ENCODE measurements at places on chromosomes 2 and 18. TPM values are rescaled to one million over a fixed set of nuclear protein-coding genes. Genes with fewer than 3 reads are reported as not detected.

The ZSWIM2 gene
- total RNA-seq: not detected

The ADRA2B gene
- total RNA-seq: not detected

The MAB21L4 gene
- not detected for total RNA-seq

The RGPD8 gene
- total RNA-seq: 19.9 TPM

The LYPD1 gene
- total RNA-seq: 9.8 TPM

The RIT2 gene
- not detected for total RNA-seq

The MTCL1 gene
- 8.9 TPM for total RNA-seq

The GLI2 gene
- 10.4 TPM for total RNA-seq

The ACTG2 gene
- total RNA-seq: 0.59 TPM

The ADCY3 gene
- total RNA-seq: 37.3 TPM

DNA sequence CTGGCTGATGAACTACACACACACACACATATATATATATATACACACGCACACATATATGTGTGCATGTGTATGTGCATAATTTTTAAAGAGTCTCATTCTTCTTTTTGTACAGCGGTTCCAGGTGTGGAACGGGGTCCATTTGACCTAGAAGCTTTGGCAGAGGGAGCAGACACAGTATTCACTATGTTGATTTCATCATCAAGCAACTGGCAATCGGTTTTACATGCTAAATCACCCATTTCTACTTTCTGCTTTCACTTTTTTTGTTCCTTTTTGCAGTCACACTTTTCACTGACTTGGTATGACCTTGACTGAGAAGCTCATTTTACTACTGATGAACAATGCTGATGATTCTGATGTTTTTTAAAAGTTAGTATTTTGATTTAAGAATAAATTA is 63.0 kb upstream of the PGAP1 start:
- H3K27ac ChIP-seq: peak overlapping the region; percentile 45
- no peaks in the 10 kb centered on the region for H3K27me3 ChIP-seq
- H3K4me3 ChIP-seq: no peak overlapping the region
- no peaks in the 10 kb centered on the region for H3K36me3 ChIP-seq

DNA sequence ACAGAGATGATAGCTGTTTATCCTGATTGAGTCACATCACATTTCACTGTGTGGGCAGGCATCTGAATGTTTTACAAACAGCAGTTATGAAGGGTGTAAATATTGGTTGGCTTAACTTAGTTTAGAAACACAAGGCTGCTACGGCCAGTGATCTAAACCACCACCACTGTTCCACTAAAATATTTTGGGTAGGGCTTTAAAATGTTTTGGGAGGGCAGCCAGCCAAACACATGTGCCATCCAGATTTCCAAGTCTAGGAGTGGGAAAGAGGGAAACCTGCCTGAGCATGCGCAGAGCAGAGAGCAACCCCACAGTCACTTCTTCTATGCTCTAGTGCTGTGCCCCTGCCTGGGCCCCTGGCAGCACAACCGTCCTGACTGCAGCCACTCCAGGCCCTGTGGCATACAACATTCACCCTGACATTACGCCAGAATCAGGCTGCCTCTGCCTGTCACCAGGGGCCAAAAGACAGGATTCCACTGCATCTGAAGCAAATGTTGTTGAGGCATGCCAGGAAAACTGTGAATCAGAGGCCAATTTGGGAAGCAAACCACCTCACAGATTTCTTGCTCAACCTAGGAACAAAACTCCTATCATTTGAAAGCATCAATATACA is 74.8 kb upstream of the COL5A2 start:
- no peak overlapping the region for H3K4me3 ChIP-seq
- DNase-seq: no peak
- peaks cover 23% of the 10 kb centered on the region for H3K4me1 ChIP-seq
- H3K27ac ChIP-seq: peak overlapping the region; percentile 32

- H3K4me3 ChIP-seq: no peak overlapping the region
- H3K27me3 ChIP-seq: no peaks in the 10 kb centered on the region
- H3K36me3 ChIP-seq: no peaks in the 10 kb centered on the region
- no peak for DNase-seq
Observed at GRCh38 chr2:160602073-160602472, 108.5 kb upstream of the RBMS1 start.

DNA sequence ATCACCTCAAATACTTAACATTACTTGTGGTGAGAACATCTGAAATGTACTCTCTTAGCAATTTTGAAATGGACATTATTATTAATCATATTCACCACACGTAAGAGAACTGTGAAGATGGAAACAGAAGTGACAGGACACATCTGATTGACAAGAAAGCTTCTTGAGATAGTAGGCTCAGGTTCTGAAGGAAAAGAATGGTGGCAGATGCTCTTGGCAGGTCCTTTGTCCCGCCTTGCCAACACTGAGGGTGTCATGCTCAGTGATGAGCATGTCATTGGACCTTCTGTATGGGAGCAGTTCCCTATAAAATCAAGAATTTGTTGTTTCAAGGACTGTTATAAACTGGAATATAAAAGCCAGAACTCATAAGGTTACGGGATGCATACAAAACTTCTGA is 428.1 kb downstream of the THSD7B start:
- H3K4me1 ChIP-seq: no peaks in the 10 kb centered on the region
- no peak overlapping the region for H3K27ac ChIP-seq
- H3K27me3 ChIP-seq: no peaks in the 10 kb centered on the region
- no peaks in the 10 kb centered on the region for H3K36me3 ChIP-seq

DNA sequence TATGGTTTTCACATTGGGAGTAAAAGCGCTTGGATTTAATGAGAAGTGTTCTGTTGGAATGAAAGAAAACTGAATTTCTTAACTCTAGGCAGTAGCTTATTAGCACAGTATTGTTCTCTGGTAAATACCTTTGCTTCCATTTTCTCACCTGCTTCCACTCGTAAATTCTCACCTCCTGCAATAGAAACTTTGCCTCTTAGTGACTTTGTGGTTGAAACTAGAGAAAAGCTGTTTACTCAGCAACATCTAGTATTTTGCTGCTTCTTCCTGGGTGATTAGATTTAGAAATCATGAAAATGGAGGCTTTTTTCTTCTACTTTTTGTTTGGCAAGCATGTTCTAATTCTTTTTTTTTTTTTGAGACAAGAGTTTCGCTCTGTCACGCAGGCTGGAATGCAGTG is 385.4 kb downstream of the SPAG16 start:
- H3K4me3 ChIP-seq: no peak overlapping the region
- H3K36me3 ChIP-seq: no peaks in the 10 kb centered on the region
- no peaks in the 10 kb centered on the region for H3K4me1 ChIP-seq
- no peak overlapping the region for H3K27ac ChIP-seq
- H3K27me3 ChIP-seq: no peaks in the 10 kb centered on the region
- no peak for DNase-seq

DNA sequence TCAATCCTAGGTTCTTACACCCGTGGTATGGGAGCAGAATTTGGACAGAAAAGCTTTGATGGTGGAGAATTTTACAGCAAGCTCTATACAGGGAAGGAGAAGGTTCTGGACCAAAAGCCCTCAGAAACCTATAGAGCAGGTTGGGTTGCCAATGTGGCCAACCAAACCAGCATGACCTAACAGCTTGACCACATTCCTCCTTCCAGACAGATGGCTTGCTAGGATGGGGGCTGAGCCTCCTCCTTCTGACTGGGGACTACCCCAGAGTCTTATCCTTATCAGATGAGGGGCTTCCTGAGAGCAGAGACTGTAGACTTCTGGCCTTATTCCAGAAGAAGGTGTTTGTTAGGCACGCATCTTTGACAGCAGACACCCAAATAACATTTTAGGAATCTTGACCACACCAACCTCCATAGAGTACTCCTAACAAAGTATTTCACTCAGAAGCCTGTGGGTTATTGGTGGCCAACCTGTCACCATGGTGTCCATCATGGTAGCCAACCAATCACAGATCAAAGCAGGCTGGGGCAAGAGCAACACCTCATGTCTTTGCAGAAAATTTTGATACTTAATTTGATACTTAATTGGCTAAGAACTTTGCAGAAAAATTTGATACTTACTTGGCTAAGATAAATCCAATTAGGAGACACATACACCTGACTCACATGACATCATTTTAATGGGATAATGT is 34.8 kb upstream of the EPAS1 start:
- H3K27me3 ChIP-seq: no peaks in the 10 kb centered on the region
- no peaks in the 10 kb centered on the region for H3K4me1 ChIP-seq
- H3K36me3 ChIP-seq: no peaks in the 10 kb centered on the region
- no peak overlapping the region for H3K4me3 ChIP-seq
- no peak for DNase-seq
- no peak overlapping the region for H3K27ac ChIP-seq

DNA sequence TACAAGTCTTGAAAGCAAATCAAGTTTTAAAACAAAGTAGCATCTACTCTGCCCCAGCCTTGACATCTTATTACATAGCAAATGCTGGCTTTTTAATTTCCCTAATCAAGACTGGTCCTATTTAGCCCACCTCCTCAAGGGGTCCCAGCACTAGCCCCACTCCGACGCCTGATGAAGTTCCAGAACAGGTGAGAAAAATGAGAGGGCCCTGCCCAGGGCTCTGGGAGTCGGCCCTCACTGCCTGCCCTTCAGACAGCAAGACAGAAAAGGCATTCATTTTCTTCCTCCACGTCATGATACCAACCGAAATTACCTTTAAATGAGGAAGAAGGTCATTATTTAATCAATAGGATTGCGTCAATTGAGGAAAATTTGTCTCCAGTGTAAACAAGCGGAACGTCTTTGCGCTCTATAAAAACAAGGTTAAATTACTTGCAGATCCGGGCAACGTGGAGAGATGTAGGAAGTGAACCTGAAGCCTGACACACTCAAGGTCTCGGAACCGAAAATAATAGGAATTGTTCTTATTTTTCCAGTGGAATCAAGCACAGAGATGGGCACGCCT is 170.6 kb upstream of the PKDCC start:
- no peaks in the 10 kb centered on the region for H3K27me3 ChIP-seq
- no peak overlapping the region for H3K4me3 ChIP-seq
- no peaks in the 10 kb centered on the region for H3K36me3 ChIP-seq
- H3K27ac ChIP-seq: no peak overlapping the region

- H3K27ac ChIP-seq: peak overlapping the region; percentile 42
- peaks cover 48% of the 10 kb centered on the region for H3K4me1 ChIP-seq
- H3K36me3 ChIP-seq: no peaks in the 10 kb centered on the region
- no peak overlapping the region for H3K4me3 ChIP-seq
Observed at GRCh38 chr2:224287531-224287930, 114.4 kb downstream of the FAM124B start.

DNA sequence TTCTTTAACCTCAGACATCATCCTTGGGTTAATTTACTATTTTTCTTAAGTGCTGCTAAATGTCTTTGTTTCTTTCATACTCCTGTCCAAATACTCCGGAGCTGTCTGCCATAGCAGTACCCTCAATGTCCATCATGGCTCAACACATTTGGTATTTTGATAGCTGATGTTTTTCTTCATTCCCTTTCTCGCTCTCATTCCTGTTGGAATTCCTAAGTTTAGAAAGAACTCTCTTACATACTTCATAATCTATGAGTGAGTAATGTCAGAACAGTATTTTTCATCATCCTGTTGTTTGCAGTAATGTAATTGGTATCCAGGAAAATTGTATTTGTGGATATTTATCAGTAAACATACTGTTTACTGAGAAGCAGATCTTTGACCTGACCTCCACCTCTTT is 282.9 kb downstream of the PTGR3 start:
- no peak for DNase-seq
- no peak overlapping the region for H3K27ac ChIP-seq
- no peak overlapping the region for H3K4me3 ChIP-seq
- no peaks in the 10 kb centered on the region for H3K27me3 ChIP-seq
- no peaks in the 10 kb centered on the region for H3K36me3 ChIP-seq

DNA sequence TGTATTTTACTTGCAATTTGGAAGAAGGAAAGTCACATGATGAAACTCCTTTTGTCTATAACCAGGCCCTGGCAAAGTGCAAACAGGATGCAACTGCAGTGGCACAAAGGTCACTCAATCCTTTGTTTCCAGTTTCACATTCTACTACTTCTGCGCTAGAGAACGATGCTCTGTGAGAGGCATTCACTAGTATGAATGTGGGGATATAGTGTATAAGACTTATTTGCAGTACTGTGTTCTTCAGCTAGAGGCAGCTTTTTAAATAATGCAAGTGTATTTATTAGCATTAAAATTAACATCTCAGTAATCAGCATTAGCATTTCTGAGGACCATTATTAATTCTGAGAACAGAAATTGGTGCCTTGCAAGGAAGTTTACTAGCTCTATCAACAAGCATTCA is 68.9 kb downstream of the PRPF40A start:
- peaks cover 5% of the 10 kb centered on the region for H3K4me1 ChIP-seq
- H3K27ac ChIP-seq: no peak overlapping the region
- H3K4me3 ChIP-seq: no peak overlapping the region
- DNase-seq: peak; percentile 12
- H3K36me3 ChIP-seq: peaks cover 35% of the 10 kb centered on the region
- H3K27me3 ChIP-seq: no peaks in the 10 kb centered on the region

DNA sequence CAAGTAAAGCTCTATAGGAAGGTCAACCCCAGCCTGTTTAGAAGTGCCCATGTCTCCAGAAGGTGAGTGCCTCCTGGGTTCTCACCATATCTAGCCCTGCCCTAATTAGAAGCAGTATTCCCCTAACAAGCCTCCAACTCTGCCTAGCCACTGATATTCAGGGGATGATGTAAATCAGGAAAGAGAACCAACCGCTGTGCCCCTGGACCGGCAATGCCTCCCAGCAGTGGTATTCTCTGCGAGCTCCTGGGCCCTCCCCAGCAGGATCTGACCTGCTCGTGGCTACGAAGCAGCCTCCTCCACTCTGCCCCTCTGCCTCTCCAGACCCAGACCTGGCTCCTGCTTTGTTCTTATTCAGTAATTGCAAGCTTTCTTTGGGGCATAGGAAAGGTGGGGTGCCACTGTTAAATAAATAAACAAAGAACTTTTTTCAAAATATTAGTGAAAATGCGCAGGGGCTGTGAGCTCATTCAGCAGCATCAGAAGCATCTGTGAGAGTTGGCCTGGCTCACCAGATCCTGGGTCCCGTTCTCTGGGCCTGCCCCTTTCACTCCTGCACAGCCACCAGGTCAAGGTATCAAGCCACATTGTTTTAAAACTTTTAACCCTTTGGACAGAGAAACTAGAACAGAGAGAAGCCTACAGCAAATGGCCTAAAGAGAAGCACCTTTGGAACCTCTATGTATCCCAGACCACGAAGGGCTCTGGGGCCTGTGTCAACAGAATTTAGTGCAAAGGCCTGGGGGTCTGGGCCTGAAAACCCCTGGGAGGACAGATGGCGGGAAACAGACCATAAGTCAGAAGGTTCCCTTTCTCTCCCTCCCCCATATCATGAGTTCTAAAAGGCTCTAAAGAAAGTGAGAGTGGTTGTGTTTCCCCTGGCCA is 11.9 kb downstream of the MREG start:
- DNase-seq: no peak
- no peak overlapping the region for H3K27ac ChIP-seq
- H3K4me1 ChIP-seq: peaks cover 6% of the 10 kb centered on the region
- H3K4me3 ChIP-seq: no peak overlapping the region

- peaks cover 74% of the 10 kb centered on the region for H3K27me3 ChIP-seq
- no peak for DNase-seq
- H3K4me1 ChIP-seq: no peaks in the 10 kb centered on the region
- H3K27ac ChIP-seq: no peak overlapping the region
- no peak overlapping the region for H3K4me3 ChIP-seq
Observed at GRCh38 chr2:163732727-163733126, 3.1 kb downstream of the FIGN start.

All from A673 (cell line).